ENCODE measurements at places on chromosomes 4 and X.

GRCh38 chrX:132153166-132153565, 25.3 kb upstream of the FRMD7 start:
- no peak for DNase-seq

DNA sequence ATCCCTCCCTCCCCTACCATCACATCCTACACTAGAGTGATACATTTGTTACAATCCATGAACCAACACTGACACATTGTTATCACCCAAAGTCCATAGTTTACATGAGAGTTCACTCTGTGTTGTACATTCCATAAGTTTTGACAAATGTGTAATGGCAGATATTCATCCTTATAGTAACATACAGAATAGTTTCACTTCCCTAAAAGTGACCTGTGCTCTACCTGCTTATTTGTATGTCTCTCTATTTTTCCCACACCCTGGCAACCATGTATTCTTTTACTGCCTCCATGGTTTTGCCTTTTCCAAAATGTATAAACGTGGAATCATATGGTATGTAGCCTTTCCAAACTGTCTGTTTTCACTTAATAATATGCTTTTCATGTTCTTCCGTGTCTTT, 42.2 kb upstream of the HPGD start:
- DNase-seq: no peak

DNA sequence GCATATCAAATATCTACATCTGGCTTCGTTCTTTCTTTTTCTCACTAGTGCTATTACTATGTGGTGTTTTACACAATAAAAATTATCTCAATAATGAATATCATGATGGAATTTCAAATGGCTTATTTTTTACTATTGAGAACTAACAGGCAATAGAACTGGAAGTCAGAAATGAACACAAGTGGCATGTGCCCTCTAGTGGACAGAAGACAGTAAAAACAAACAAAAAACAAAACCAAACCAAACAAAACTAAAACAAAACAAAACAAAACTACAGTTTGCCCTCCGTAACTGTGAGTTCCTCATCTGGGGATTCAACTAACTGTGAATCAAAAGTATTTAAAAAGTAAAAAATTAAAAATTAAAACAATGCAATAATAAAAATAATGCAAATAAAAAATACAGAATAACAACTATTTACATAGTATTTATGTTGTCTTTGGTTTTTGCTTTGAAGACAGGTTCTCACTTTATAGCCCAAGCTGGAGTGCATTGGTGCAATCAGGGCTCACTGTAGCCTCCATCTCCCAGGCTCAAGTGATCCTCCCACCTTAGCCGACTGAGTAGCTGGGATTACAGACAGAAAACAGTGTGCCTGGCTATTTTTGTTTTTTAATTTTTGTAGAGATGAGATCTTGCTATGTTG, 195.6 kb upstream of the TACR3 start:
- DNase-seq: no peak

DNA sequence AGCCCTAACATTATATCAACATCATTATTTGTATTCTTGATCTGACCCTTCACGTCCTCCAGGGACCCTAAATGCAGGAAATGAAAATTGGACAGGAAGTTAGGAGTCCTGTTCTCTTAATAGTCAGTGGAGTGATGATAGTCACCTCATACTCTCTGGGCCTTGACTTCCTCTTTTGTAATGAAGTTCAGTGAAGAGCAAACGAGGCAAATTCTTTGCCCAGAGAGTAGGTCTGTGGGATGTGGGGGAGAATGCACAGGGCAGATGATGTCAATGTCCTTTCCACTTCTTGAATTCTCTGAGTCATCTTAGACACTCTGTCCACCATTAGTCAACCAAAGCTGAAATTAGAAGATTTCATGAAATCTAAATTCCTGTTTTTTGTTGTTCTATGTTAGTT, 17.1 kb upstream of the GPRIN3 start:
- DNase-seq: no peak

- no peak for DNase-seq
These were observed 159.9 kb downstream of the SCFD2 start for GRCh38 chr4:53205970-53206369.

DNA sequence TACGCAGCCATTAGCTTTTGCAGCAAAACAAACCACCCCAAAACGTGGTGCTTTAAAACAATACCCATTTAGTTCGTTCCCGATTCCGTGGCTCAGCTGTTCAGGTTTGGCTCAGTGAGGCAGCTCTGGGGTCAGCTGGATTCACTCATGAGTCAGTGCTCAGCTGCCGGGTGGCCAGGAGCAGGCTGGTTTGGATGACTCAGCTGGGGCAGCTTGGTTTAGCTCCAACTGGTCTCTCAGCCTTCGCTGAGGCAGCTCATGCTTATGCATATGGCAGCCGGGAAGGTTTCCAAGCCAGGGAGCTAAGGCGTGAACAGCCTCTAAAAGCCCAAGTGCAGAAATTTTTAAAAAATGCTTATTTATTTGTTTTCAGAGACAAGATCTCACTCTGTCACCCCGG, 13.3 kb upstream of the CD99 start:
- no peak for DNase-seq

GRCh38 chrX:22686138-22686541, 313.6 kb upstream of the DDX53 start:
- DNase-seq: no peak

GRCh38 chr4:167032871-167033270, 201.4 kb downstream of the SPOCK3 start:
- DNase-seq: no peak

DNA sequence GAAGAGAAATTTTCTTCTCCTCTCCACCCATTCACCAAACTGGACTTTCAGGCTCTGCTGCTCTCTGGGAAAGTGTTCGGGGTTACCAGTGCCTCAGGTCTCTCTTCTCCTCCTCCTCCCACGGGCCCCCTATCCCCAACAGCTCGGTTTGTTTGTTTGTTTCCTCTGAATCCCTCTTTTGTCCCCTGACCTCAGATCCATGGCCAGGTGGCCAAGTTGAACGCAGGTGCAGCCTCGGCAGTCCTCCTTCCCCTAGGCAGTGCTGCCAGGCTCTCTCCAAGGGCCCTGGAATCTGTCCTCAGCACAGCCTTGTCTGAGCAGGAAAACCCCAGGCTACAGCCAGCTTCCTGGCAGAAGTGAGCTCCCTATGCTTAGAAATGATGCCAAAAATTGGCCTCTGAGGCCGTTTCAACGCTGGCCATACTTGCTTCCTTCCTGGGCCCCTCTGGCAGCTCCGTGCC, 60.0 kb downstream of the FHDC1 start:
- DNase-seq: no peak

- no peak for DNase-seq
These were observed 205.5 kb downstream of the MID1 start for GRCh38 chrX:10414862-10415261.

DNA sequence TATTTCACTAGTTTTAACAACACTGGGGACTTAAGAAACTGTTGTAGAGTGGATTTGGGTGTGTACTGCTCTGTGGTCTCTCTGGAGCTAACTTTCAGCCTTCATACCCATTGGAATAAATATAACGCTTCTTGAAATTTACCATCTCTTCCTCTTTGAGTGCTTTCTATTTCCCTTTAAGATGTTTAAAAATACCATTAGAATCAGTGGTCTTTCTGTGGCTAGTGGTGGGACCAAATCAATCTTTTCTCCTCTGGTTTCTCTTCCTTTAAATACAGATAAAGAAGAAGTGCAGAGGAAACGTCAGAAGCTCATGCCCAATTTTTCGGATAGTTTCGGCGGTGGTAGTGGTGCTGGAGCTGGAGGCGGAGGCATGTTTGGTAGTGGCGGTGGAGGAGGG, 92.0 kb downstream of the NFKB1 start:
- DNase-seq: no peak

GRCh38 chrX:97863261-97863660, 979.6 kb downstream of the RPA4 start:
- DNase-seq: no peak

DNA sequence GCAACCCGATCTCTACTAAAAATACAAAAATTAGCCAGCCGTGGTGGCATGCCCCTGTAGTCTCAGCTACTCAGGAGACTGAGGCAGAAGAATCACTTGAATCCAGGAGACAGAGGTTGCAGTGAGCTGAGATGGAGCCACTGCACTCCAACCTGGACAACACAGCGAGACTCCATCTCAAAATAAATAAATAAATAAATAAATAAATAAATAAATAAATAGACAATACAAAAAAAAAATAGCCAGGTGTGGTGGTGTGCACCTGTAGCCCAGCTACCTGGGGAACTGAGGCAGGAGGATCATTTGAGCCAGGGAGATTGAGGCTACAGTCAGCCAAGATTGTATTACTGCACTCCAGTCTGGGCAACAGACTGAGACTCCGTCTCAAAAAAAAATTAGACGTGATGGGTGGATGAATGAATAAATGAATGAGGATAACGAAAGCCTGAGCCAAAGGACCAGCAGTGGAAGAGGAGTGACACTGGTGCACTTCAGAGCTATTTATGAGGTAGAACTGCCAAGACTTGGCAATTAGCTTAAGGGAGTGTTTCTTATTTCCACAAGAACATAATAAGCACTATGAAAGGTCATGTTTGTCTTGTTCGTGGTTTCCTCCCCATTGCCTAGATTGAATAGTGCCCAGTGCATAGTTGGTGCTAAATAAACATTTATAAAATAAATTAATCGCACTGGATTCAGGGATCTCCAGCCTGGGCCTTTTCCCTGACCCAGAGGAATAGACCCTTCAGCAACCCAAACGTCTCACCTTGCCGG, 232.2 kb downstream of the IDS start:
- no peak for DNase-seq

DNA sequence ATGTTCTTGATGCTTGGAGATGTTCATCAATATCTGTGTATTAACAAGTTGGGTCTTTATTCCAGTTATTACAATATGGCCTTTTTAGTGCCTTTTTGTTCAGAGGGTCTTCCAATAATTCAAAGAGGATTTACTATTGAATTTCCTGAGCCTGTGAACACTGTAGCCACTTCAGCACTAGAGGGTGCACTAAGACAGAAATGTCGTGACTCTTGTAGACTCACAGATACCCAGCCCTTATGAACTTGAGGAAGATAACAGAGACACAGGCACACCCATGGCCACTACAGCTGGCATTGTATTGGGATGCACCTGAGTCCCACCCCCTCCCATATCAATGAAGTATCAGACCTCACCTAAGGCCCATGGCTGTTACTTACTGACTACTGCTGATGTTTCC, 54.4 kb upstream of the ACTRT1 start:
- no peak for DNase-seq

GRCh38 chr4:128285085-128285997, 2.3 kb downstream of the PGRMC2 start:
- DNase-seq: no peak

DNA sequence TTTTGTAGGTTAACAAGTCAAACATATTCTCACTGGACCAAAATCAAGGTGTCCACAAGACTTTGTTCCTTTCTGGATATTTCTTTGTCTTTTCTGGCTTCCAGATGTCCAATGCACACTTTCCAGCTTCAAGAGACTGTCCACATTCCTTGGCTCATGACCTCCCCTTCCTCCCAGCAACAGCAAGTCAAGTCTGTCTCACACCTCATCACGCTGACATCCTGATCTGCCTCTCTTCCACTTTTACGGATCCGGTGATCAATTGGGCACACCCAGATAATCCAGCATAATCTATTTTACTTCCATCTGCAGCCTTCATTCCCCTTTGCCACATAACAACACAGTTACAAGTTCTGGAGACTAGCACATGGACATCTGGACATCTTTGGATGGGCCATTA, 9.6 kb downstream of the TIFA start:
- DNase-seq: no peak

DNA sequence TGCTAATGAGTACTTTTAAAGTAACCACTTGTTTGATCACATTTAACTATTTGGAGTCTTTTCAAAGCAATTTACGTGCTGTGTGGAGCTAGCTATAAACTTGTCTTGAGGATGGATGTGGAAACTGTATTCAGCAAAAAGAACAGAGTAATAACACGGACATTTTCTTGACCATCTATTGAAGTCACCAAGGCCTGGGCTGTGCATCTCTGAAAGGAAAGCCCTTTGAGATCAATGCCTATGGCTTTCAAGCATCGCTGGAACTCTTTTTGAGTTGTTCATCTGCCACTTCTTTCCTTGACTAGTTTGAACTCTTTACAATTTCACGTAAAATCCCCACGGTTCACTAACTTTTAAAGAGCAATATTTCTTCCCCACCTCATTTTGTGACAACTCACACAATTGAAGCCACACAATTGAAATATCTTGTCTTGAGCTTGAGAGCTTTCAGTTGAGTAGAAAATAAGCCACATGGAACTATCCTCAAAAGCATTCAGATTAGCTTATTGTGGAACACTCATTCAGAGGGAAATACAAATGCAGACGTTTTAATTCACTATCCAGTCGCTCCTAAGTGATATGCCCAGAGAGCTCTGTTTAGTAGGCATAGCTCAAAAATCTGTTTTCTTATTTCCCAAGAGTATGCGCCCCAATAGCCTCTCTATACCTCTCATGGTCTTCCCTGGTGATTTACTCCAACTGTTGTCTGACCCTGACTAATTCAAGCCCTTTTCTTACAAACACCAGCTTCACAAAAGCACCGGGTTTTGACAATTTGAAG, 134.9 kb upstream of the SLITRK2 start:
- DNase-seq: no peak

- DNase-seq: no peak
These were observed 28.2 kb upstream of the TLR2 start for GRCh38 chr4:153655928-153656327.

DNA sequence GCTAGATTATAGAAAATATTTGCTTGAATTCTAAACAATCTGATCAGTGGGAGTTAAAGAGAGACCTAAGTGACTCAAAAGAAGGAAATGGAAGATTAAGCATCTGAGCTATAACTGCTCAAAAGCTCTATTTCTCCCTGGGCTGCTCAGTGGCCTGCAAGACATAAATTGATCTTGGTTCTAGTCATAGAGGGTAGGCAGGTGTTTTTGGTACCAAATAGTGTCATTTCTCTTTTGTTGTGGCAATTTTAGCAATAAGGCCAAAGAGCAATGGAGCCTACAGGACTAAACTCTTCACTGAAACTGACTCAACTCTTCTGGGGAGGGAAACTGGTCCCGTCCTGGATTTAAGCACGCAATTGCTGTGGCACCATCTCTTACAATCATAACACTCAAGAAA, 33.9 kb upstream of the BMP2K start:
- no peak for DNase-seq

DNA sequence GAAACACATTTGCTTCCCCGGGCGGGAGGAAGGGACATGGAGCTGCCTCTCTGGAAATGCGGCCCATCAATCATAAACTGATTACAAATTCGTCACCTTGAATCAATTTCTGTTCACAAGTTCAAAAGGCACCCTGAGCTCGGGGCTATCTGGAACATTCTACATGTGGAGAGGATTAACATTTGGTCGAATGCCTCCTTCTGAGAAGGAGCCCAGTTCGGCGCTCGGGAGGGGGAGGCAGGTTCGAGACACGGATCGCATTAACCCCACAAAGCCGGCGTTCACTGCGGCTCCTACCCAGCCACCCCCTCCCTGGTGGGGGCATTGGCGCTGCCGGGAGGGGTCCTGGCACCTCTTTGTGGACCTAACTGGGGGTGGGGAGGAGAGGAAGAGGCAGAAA, 108.0 kb downstream of the CPZ start:
- no peak for DNase-seq

GRCh38 chr4:76212851-76213414, 691 bp downstream of the SCARB2 start:
- peak; percentile 49 for DNase-seq

Data from stimulated activated CD8-positive, alpha-beta memory T cell treated with anti-CD3 and anti-CD28 coated beads, Interleukin-4, amount 100 ng/mL, for 48 hours (primary cell).